Stimulated activated CD4-positive, alpha-beta T cell treated with anti-CD3 and anti-CD28 coated beads, Interleukin-12 subunit alpha, Interleukin-12 subunit beta, amount 100 ng/mL, for 24 hours (primary cell): ENCODE measurements at places on chromosomes 7 and 10.

DNA sequence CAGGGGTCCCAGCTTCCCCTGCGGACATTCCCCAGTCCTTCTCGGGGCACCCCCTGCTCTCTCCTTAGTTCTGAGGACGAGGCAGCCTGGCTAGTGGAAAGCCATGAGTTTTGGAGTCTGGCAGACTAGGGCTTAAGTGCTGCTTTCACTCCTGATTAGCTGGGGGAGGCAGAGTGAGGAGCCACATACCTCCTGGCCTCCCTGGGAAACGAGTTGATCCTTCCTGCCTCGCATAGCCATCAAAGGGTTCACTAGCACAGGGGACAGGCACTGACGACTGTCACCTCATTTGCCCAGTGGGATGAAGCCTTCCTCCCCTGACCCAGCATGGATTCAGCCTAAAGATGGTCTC is 402.5 kb downstream of the RPS24 start:
- no peak for DNase-seq

GRCh38 chr7:155491812-155492211 is 33.9 kb downstream of the EN2 start:
- no peak for DNase-seq

GRCh38 chr7:36037121-36037662 is 115.9 kb upstream of the EEPD1 start:
- DNase-seq = no peak

- DNase-seq = no peak
Measured at GRCh38 chr10:128163701-128164100, 37.5 kb upstream of the MKI67 start.

GRCh38 chr7:135976312-135977006 is 700 bp downstream of the MTPN start:
- no peak for DNase-seq

DNA sequence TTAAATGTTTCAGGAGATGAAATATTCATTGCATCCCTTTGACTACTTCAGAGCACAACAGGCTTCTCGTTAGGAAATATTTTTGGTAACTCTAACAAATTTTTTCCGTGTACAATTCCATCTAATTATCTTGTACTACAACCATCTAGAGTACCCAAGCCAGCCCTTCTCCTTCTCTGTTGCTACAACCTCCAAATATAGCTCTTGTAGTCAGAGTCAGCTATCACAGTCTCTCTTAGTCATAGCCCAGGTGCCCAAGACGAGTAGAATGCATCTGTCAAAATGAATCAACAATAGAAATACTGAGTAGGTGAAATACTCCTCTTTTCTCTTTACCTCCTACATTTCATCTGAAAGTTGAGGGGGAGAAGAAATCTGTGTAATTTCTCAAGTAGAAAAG is 74.0 kb downstream of the INHBA start:
- no peak for DNase-seq
